ENCODE measurements at places on chromosomes 6 and 20.

DNA sequence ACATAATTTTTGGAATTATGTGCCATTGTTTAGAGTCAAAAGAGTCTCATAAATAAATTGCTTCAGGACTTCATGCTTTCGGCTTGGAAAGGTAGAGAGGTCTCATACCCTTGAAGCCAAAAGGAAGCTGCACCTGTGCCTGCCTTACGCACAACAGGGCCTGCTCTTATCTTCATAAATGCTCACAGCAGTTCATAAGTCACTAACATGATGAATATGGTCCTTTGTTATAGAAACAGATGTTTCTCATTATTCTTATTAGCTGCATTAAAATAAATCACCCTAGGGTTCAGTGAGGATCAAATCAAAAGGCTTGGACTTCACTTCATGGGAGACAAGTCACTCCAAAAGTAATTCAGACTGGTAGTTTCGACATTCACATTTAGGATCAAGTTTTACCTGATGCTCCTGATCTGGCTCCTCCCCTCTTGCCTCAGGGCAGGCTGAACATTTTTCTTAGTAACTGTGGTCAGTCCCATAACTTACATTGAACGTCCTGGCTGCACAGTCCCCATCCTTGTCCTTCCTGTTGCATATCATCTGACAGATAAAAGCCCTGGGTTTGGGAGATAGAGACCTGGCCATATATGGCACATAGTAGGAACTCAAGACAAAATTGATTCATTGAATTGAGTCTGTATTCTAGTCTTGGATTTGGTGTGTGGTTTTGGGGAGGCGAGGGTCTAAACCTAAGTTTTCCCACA, 20.7 kb upstream of the SH3BGRL2 start:
- no peak for DNase-seq

GRCh38 chr20:32762754-32763201, 593 bp downstream of the DNMT3B start:
- peak; percentile 52 for DNase-seq

DNA sequence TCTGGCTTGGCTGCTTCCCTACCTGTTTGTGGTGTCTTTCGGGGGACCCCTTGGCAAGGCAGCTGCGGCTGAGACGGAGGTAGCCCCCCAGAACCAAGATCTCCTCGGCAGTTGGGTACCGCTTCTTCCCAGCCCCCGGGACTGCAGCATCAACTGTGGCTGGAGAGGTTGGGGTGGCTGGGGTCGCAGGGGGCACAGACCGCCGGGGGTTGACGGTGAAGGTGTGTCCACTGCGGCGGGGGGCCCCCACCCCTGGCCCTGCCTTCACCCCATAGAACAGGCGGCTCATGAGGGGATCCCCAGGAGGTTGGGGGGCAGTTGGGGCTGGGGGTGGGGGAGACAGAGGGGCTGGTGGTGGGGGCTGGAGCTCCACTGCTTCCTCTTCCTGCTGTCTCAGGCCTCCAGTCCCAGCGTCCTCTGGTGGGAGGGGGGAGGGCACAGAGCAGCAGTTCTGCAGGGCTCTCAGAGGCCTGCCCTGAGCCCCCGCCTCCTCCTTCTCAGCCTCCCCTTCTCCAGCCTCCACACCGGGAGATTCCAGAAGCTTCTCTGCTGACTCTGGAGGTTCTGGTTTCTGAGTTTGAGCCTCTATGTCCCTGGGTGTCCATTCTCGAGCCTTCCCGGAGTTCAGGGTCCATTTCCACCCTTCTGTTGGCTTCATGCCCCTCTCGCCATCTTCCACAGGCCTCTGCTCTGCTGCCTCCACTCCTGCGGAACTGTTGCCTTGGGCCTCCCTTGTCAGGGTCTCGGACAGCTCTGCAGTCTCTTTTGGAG, 1.9 kb downstream of the PPP1R18 start:
- DNase-seq = peak; percentile 55

DNA sequence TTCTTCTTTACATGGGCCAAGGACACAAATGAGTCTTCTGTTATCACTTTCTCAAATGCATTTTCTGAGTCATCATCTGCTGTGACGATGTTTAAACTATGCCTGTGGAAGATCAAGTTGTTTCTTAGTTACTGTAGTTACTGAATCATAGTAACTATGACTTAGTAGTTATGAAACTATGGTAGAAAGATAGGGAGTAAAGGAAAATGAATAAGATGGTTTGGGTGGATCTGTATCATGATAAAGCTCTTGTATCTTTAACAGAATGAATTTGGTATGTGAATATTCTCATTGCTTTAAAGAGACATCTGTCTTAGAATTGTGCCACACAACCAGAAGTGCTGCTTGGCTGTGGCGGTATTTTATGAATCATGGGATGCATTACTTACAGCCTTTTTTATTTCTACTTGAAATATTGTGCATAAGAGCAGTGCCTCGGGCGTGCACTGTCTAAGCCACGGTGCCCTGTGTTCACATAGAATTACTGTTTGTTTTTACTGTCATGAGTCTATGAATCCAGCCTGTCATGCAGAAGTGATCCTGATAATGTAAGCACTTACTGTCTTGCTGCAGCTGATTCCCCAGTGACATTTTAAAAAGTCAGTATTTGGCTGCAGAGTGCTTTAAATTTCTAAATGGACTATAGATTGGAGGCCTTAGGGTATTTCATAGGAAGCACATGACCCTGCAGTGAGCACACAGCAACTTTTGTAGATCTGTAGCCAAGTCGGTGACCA, 215.2 kb downstream of the TMEM242 start:
- peak; percentile 68 for DNase-seq

GRCh38 chr6:45650524-45651135, 272.9 kb upstream of the SUPT3H start:
- peak; percentile 71 for DNase-seq

Measured in GM03348 (cell line).